Stomach (tissue), 19 donors: ENCODE measurements at places on chromosomes 3 and 15. TPM values are rescaled to one million over a fixed set of nuclear protein-coding genes. Genes with fewer than 3 reads are reported as not detected.

GRCh38 chr3:76501315-76501714 is 538.6 kb upstream of the ROBO2 start:
- DNase-seq: no peak

- DNase-seq: no peak
These were observed 3.7 kb downstream of the ACAA1 start for GRCh38 chr3:38133209-38133556.

- no peak for DNase-seq
These were observed 14.8 kb downstream of the EPB42 start for GRCh38 chr15:43206054-43206453.

DNA sequence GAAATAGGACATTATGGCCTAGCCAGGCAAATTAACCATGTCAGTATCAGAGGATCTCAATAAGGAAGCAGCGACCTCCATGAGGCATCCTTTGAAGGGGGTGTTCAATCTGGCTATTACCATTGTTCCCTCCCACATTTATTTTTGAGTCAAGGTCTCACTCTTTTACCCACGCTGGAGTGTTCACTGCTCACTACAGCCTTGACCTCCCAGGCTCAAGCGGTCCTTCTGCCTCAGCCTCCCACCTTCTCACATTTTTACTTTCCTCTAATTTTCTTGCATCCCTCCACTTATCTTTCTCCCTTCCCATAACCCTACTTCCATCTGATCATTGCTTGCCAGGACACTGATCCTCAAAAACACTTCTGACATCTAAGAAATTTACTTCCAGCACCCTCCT is 654.0 kb upstream of the NR2F2 start:
- no peak for DNase-seq

- DNase-seq: no peak
These were observed 71.0 kb downstream of the NTRK3 start for GRCh38 chr15:88185584-88185983.

GRCh38 chr3:66449411-66449974 is 51.3 kb downstream of the LRIG1 start:
- DNase-seq: peak; percentile 68

GRCh38 chr3:52845691-52846431 is 11.0 kb upstream of the MUSTN1 start:
- DNase-seq: no peak

- no peak for DNase-seq
These were observed 11.3 kb upstream of the MANF start for GRCh38 chr3:51373658-51374421.

DNA sequence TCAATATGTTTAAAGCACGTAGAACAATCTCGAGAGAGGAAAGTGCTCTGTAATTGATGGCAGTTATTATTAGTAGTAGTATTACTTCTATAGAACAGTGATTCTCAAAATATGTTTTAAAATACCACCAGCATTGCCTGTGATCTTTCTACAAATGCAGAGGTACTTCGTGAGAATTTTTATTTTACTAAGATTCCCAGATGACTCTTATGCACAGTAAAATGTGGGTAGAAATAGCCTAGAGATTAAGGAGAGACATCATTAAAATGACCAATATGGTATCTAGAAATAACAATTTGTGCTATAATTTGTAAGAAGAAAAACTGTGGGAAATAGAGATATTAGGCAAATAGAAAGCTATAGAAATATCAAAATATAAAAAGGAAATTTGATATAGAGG is 157.9 kb downstream of the SUCNR1 start:
- no peak for DNase-seq

GRCh38 chr3:81952141-81952540 is 190.7 kb upstream of the GBE1 start:
- DNase-seq: no peak

DNA sequence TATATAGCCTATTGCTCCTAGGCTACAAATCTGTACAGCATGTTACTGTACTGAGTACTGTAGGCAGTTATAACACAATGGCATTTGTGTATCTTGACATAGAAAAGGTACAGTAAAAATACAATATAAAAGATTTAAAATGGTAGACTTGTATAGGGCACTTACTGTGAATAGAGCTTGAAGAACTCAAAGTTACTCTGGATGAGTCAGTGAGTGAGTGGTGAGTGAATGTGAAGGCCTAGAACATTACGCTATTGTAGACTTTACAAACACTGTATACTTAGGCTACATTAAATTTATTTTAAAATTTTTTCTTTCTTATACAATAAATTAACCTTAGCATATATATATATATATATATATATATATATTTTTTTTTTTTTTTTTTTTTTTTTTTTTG is 140.0 kb upstream of the UBE2E1 start:
- DNase-seq: no peak

DNA sequence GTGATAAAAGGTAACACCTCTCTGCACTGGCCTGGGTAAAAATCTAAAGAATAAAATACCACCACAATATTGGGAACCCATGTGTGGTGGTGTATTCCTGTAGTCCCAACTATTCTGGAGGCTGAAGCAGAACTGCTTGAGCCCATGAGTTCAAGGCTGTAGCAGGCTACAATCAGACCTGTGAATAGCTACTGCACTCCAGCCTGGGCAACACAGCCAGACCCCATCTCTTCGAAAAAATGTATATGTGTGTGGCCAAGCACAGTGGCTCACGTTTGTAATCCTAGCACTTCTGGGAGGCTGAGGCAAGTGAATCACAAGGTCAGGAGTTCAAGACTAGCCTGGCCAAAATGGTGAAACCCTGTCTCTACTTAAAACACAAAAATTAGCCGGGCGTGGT is 1.8 kb upstream of the RPL14 start:
- no peak for DNase-seq

DNA sequence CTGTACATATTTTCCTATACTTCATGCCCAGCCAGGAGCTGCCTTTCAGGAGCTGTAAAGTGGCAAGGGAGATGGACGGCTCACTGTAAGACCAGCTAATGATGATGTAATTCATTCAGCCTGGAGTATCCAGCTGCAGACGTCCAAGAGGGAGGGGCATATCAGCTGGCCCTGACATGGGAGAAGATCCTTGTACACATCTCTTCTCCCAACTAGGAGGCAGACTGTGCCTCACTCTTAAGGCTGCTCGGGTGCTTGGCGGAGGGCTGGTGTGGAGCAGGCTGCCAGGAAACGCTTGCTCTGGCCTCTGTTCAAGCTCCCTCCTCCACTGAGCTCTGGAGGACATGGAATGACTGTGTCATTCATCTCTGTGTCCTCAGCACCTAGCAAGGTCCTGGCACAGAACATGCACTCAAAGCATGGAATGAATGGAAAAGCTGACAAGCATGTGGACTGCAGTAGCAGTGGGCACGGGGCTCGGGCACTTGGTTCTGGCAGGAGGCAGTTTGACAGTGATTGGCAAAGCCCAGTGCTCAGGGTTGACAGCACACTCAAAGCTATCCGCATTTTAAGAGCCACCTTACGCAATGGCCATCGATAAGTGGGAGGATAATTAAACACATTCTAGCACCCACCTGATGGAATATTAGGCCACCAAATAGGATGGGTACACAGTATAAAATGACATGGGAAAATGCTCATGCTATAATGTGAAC is 72.4 kb downstream of the TBC1D2B start:
- DNase-seq: peak; percentile 90

DNA sequence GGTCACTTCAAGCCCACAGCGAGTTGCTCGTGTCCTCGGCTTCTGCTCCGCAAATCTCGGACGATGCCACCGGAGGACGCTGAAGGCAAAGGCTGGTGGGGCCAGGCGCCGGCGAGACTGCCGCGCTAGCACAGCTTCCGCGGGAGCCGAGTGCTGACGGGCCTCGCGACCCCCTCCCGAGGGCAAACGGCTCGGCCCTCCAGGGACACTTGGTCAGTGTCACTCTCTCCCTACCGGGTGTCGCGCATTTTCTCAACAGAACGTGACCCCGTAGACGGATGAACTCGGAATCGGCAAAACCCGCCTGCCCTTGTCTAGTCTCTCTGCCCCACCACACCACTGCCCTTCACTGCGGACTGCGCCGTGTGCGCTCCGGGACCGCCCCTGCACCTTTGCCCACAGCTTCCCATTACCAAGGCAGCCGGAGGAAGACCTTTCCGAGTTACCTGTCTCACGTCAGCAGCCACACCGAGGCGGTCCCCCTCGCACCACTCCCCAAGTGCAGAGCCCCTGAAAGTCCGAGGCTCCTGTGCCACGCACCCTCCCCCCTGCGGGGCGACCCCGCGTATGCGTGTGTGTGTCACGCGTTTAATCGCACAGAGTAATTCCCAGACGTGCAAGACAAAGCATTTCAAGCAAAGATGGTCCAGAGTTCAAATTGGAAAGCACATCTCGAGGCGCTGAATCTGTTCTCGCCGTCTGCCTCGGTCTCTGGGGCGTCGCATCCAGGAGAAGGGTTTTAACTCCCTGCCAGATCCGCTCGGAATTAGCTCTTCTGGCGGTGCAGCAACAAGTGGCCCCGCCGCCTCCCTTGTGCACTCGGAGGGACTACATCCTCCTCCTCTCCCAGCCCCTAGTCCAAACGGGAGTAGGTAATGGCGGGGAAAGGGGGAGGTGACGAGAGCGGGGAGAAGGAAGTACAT is 245.0 kb upstream of the TOPAZ1 start:
- DNase-seq: peak; percentile 63

GRCh38 chr3:165346503-165346902 is 150.3 kb upstream of the SLITRK3 start:
- DNase-seq: no peak

DNA sequence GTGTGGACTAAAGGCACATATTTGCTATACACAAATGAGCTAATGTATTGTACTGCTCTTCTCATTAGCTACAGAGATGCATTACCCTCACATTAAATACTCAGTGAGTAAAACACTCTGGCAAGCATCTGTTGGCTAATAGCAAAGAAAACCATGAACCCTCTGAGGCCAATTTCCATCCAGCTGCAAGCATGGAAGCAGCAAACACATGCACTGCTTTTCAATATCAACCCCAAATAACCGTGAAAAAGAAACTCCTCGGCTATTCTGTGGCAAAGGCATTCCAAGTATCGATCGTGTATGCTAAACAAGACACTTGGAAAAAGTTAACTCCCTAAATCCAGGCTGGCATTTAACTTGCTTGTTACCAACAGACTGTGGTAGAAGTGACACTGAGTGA is 67.0 kb downstream of the PEAK1 start:
- peak; percentile 35 for DNase-seq

- no peak for DNase-seq
These were observed 128.0 kb upstream of the FOXB1 start for GRCh38 chr15:59876140-59876539.

DNA sequence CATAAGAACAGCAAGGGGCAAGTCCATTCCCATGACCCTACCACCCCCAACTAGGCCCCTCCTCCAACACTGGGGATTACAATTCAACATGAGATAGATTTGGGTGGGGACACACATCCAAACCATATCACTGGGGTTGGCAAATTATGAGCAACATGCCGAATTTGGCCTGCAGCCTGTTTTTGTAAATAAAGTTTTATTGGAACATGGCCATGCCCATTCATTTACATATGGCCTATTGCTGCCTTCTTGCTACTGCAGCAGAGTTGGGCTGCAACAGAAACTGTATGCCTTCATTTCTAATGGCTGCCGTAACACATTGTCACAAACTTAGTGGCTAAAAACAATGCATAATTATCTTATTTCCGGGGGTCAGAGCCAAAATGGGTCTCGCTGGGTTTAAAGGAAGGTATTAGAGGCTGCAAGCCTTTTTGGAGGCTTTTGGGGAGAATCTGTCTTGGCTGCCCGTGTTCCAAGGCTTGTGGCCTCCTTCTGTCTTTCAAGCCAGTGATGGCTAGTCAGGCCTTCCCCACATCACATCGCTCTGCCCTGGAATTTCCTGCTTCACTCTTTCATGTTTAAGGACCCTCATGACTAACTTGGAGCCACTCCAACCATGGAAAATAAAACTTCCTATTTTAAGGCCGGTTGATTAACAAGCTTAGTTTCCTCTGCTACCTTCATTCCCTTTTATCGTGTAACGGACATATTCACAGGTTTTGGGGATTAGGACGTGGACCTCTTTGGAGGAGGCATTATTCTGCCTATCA is 428.5 kb upstream of the PROK2 start:
- DNase-seq: no peak

DNA sequence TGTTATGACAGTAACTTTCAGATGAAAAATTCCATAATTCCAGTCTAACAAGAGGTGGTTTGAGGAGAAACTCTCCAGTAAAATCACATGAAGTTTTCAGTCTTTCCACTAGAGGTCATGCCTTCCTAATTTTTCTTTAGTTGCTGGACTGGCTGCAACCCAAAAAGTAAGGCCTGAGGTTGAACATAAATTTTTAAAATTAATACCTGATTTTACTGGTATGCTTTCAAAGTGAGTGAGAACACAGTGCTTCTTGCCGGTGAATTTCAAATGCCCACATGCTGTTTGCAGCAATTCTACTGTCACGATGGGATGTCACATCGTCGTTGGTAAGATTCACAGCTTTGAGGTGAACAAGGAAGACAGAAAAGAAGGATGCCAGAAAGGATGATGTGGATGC is 89.0 kb upstream of the FGF12 start:
- no peak for DNase-seq

DNA sequence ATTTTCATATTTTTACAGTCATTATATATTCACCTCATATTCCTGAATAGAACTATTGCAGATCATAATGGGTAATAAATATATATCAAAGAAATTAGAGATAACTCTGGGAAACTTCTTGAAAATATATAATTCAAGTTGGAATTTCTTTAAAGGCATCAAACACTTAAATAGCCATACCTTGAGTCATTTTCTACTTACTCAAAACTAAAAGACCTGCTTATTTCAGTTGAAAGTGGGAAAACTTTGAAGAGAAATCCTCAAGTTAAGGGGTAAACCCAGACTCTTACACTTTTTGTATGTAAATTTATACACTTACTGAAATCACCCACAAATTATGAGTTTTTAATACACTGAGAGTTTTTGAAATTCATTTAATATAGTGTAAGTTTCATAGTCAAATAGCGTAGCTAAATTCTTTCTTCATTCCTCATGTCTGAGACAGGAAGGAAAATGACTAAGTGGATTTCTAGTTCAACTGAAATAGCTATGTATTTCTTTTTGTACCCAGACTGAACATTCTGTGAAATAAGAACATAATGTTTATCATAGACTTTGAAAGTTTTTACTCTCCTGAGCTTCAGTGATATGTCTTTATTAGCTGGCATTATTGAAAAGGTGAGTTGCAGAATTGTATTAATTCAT is 4.6 kb upstream of the ALCAM start:
- DNase-seq: no peak

The KLHL6 gene
- polyA plus RNA-seq: 1.8 TPM

The IL17RE gene
- polyA plus RNA-seq: 10.3 TPM

The HIGD2B gene
- polyA plus RNA-seq: not detected

The NR1I2 gene
- 0.08 TPM for polyA plus RNA-seq

The SCAMP5 gene
- polyA plus RNA-seq: 12.7 TPM

The MOBP gene
- polyA plus RNA-seq: not detected

The SNURF gene
- polyA plus RNA-seq: 8.1 TPM

The ABHD17C gene
- 14.0 TPM for polyA plus RNA-seq

The FAM81A gene
- polyA plus RNA-seq: 0.75 TPM
